ENCODE measurements at places on chromosomes 6 and 20. TPM values are rescaled to one million over a fixed set of nuclear protein-coding genes. Genes with fewer than 3 reads are reported as not detected.

The DNAH8 gene
- 0.05 TPM for total RNA-seq

The DNMT3B gene
- total RNA-seq: 18.2 TPM

The ADNP gene
- total RNA-seq: 103 TPM

The ANKRD66 gene
- 0.34 TPM for total RNA-seq

The WFDC11 gene
- total RNA-seq: not detected

The HINT3 gene
- total RNA-seq: 14.8 TPM

DNA sequence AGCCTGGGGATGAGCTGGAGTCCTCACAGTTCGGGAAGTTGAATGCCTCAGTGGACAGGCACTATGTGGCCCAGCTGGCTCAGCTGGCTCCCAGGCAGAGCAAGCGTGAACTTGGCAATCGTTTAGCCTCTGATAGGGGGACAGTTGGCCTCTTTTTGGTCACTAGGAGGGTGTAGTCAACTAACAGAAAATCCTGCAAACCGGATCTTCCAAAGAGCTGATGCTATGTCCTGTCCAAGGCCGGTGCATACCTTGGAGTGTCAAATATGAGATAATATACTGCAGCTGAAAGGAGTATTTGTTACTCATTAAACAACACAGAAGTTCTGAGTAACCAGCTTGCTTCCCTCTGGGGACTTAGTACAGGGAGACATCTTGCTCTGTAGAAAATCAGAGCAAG is 126.2 kb upstream of the EXOC2 start:
- H3K4me3 ChIP-seq: no peak overlapping the region
- no peaks in the 10 kb centered on the region for H3K36me3 ChIP-seq
- H3K27ac ChIP-seq: no peak overlapping the region
- H3K27me3 ChIP-seq: peaks cover 19% of the 10 kb centered on the region
- DNase-seq: no peak

DNA sequence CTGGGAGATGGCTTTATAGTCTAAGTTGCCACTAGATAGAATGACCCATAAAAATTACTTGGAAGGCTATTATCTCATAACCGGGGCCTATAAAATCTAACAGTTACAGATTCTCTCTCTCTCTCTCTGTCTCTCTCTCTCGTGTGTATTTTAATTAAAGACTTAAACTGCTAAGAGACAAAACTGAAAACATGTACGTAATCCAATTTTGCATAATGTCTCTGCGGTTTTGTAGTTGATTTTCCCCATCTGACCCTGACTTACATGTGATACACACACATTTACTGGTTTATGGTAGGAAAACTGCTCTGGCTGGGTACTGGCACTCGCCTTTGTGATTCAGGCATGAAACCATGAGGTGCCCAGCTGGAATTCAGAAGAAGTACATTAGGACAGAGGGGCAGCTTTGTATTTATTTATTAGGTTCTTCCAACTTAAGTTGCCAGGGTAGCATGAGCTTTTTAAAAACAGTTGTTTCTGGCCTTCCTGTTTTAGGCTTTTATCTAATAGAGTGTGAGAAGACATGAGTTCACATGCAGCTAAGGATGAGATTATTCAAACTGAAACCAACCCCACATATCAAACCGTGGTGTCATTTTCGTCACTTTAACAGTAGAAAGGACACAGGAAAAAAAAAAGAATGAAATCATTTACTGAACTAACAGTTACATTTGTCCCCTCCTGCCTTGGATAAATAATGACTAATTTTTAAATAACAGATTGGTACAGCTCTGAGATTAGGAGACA is 182.5 kb downstream of the GMPR start:
- no peaks in the 10 kb centered on the region for H3K36me3 ChIP-seq
- no peak overlapping the region for H3K27ac ChIP-seq
- H3K4me1 ChIP-seq: peaks cover 25% of the 10 kb centered on the region
- H3K4me3 ChIP-seq: no peak overlapping the region
- H3K27me3 ChIP-seq: no peaks in the 10 kb centered on the region

DNA sequence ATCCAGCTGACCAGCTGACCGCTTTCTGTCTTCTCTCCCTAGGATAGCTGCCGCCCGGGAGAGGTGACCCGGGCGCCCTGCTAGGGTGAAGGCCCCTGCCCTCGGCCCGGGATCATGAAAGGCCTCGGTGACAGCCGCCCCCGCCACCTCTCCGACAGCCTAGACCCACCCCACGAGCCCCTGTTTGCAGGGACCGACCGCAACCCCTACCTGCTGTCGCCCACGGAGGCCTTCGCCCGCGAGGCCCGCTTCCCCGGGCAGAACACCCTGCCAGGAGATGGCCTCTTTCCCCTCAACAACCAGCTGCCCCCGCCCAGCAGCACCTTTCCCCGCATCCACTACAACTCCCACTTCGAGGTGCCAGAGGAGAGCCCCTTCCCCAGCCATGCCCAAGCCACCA is 109.7 kb upstream of the MYL9 start:
- H3K27me3 ChIP-seq: peaks cover 10% of the 10 kb centered on the region
- no peaks in the 10 kb centered on the region for H3K36me3 ChIP-seq

- no peaks in the 10 kb centered on the region for H3K27me3 ChIP-seq
- no peak overlapping the region for H3K27ac ChIP-seq
- no peak overlapping the region for H3K4me3 ChIP-seq
- peaks cover 30% of the 10 kb centered on the region for H3K4me1 ChIP-seq
Measured at GRCh38 chr6:38077488-38078030, 258.0 kb downstream of the ZFAND3 start.

Measured in type B pancreatic cell (in vitro differentiated cells).